ENCODE measurements at places on chromosomes 1 and 21.

GRCh38 chr1:173222149-173223030 lies 15.3 kb upstream of the TNFSF4 start:
- DNase-seq = no peak

DNA sequence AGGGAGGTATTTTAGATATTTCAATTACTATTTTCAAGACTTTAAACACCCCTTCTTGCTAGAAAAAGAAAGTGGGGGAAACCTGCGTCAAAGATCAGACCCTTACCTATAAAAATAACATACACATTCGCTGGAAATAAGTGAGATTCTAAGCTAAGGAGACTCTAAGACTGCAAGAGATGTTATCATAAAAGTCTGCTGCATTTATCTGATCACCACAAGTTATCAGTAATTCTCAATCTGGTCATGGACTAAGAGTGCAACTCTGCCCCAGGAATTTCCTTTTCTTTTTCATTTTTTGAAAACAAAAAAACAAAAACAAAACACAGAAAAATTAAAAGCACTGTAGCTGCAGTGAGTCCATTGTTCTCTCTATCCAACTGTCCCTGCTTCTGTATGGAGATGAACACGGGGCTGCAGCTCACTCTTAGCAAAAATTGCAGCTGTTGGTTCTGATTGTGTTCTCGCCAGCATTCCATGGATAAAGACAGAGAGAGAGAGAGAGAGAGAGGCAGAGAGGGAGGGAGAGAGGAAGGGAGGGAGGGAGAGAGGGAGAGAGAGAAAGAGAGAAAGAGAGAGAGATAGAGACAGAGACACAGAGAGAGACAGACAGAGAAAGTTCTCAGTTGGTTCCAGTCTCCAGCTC lies 14.1 kb downstream of the XKR8 start:
- DNase-seq = no peak

- no peak for DNase-seq
These were observed 32.8 kb downstream of the MTARC1 start for GRCh38 chr1:220819467-220820026.

DNA sequence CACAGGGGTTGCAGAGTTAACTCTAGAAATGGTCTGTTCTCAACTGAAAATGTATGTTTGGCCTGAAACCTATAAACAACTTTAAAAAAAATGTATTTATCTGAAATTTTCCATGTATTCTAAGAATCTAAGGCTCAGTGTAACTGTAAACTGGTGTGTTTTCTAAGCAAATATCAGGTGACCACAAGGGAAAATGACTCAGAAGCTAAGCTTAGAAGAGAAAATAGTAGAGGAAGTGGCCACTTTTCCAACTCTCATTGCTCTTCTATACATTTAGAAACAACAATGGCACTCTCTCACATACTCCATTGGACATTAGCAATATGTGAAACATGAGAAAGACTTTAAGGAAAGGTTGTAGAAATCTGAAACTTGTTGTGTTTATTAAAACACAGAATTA lies 7.5 kb downstream of the TNFSF18 start:
- DNase-seq = no peak

GRCh38 chr21:31937303-31937702 lies 64.5 kb downstream of the HUNK start:
- no peak for DNase-seq
